ENCODE measurements at places on chromosomes 1 and 21.

DNA sequence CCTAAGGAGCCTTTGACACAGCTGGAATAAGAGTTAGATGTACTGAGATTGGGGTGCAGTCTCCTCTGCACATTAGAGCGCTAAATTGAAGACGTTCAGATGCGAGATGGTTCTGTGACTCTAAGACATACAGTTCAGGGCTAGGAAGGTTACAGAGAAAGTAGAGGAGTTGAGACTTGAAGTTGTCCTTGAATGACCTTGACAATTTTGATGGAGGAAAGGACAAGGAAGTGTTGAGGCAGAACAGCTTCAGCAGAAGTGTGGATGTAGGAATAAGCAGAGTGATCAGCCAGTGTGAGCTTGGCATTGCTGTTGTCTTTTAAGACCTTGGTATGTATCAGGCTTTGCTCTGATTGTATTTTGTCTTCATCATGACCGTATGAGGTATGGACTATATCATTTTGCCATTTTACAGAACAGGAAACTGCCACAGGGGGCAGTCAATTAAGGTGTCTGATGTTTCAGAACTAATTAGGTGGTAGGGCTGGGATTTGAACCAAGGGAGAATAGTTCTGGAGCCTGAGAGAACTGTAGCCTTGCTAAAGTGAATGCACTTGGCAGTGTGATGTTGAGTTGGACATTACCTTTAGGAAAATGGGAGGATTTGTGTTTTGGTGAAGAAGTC lies 9.2 kb downstream of the TTF2 start:
- peak; percentile 15 for DNase-seq

- DNase-seq = peak; percentile 70
Measured at GRCh38 chr1:51750218-51750617, 128.3 kb downstream of the NRDC start.

- no peak for DNase-seq
Measured at GRCh38 chr1:185500001-185500626, 183.1 kb upstream of the IVNS1ABP start.

- no peak for DNase-seq
Measured at GRCh38 chr1:50667710-50668356, 244.6 kb upstream of the DMRTA2 start.

Measured in hematopoietic multipotent progenitor cell treated with erythropoietin and hydrocortisone succinate and interleukin-3 and kit ligand, for 4 days (in vitro differentiated cells).